Esophagus muscularis mucosa (tissue), 4 donors: ENCODE measurements at places on chromosomes 2 and 18. TPM values are rescaled to one million over a fixed set of nuclear protein-coding genes. Genes with fewer than 3 reads are reported as not detected.

- no peaks in the 10 kb centered on the region for H3K36me3 ChIP-seq
- H3K4me3 ChIP-seq: no peak overlapping the region
- H3K4me1 ChIP-seq: no peaks in the 10 kb centered on the region
- no peaks in the 10 kb centered on the region for H3K27me3 ChIP-seq
- DNase-seq: no peak
These were observed 167.4 kb downstream of the GULP1 start for GRCh38 chr2:188459061-188459460.

GRCh38 chr2:111946294-111947114 is 48.1 kb downstream of the MERTK start:
- H3K4me3 ChIP-seq: no peak overlapping the region
- H3K4me1 ChIP-seq: peaks cover 18% of the 10 kb centered on the region
- H3K36me3 ChIP-seq: no peaks in the 10 kb centered on the region
- DNase-seq: no peak
- no peaks in the 10 kb centered on the region for H3K27me3 ChIP-seq
- H3K27ac ChIP-seq: peak overlapping the region; percentile 86

DNA sequence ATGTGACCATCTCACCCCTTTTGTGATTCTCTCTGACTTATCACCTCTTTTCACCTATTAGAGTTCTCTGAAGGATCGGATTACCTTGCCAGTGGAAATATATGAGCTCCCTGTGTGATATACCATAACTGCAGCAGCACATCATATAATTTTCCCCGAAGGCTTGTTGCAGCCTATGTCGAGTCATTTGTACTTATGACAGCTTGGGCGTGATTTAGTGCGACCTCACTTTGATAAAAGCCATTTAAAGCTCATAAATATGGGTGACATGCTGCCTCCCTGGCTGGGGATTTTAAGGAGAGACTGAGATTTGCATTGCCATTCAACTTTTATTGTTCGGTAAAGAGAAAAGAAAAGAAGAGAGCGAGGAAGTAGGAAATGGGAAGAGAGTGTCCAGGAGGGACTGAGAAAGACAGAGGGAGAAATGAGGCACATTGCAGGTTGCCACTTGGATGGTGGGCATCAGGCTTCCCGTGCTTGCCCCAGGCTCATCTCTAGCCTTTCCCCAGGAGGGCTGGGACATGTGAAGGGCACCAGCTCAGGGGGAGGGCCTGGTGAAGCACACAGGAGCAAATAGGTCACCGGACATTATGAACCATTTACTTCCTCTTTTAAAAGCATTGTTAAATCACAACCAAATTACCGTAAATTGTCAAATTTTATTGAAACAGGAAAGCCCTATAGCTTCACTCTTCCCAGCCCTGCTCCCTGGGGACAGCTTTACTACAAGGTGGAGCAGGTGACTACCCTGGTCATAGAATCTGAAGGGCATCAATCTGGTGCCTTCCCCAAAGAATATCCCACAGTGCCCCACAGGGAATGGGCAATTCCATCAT is 161.3 kb downstream of the SETBP1 start:
- H3K4me1 ChIP-seq: peaks cover 40% of the 10 kb centered on the region
- H3K4me3 ChIP-seq: no peak overlapping the region
- no peaks in the 10 kb centered on the region for H3K36me3 ChIP-seq
- no peak overlapping the region for H3K27ac ChIP-seq
- DNase-seq: no peak

GRCh38 chr2:38233231-38233983 is 143.7 kb downstream of the ATL2 start:
- no peak overlapping the region for H3K4me3 ChIP-seq
- H3K4me1 ChIP-seq: peaks cover 5% of the 10 kb centered on the region
- DNase-seq: no peak
- H3K27ac ChIP-seq: no peak overlapping the region

DNA sequence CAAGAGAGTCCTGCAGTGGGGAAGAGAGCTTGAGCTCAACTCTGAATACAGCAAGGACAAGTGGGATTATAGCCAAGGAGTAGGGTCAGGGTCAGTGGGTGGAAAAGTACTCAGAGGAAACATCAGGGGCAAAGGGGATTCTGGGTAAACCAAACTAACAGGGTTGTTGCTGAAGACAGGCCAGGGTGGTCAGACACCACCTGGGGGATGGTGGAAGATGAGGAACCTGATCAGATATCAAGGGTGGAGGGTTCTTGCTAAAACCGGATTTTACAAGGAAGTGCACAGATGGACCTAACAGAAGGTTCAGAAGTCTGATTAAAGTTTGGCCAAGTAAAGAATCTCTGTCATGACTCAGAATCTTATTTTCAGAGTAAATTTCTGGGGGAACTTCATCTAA is 16.5 kb downstream of the OSBPL1A start:
- H3K36me3 ChIP-seq: peaks cover 8% of the 10 kb centered on the region
- no peaks in the 10 kb centered on the region for H3K4me1 ChIP-seq
- H3K4me3 ChIP-seq: no peak overlapping the region
- no peak overlapping the region for H3K27ac ChIP-seq
- H3K27me3 ChIP-seq: no peaks in the 10 kb centered on the region
- no peak for DNase-seq

DNA sequence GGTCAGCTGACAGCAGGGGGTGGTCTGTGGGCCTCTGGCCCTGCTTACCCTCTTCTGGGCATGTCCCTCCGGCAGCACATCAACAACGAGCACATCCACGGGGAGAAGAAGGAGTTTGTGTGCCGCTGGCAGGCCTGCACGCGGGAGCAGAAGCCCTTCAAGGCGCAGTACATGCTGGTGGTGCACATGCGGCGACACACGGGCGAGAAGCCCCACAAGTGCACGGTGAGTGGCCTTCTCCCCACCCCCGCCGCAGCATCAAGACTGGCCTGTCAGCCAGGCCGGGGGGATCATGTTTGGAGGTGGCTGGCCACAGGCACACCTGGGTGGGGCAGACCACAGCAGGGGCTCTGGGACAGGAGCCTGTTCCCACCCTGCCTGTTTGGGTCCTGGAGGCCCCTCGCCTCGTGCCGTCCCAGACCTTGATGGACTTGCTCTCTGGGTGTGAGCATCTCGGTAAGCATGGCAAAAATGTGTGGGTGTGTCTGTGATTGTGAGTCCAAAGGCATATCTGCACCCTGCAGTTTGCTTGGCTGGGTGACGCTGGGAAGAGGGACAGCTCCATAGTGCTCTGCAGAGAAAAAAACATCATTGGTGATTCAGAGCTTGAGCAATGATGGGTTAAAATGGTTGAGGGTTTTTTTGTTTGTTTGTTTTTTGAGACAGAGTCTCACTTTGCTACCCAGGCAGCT is 242.8 kb downstream of the GLI2 start:
- no peaks in the 10 kb centered on the region for H3K27me3 ChIP-seq
- H3K4me3 ChIP-seq: no peak overlapping the region
- H3K27ac ChIP-seq: no peak overlapping the region
- no peaks in the 10 kb centered on the region for H3K4me1 ChIP-seq

DNA sequence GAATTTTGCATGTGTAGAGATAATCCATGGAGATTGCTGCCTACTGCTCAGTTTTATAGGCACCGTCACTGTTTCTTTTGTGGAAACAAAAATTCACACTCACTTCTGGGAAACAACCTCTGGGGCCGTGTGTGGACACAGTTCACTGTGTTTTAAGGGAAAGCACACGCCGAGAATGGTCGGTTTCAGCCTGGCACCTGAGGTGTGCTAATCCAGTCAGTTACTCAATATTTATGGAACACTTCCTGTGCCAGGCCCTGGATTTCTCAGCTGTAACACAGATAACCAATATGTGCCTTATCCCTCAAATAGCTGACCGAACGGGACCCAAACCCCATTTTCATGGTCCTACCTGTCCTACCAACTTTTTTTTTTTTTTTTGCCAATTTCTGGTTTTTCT is 179.6 kb downstream of the MGAT5 start:
- no peak for DNase-seq
- H3K4me3 ChIP-seq: no peak overlapping the region
- peaks cover 5% of the 10 kb centered on the region for H3K36me3 ChIP-seq
- no peaks in the 10 kb centered on the region for H3K4me1 ChIP-seq
- no peak overlapping the region for H3K27ac ChIP-seq

GRCh38 chr2:222468346-222468745 is 44.0 kb downstream of the SGPP2 start:
- H3K27ac ChIP-seq: no peak overlapping the region
- peaks cover 13% of the 10 kb centered on the region for H3K4me1 ChIP-seq
- H3K27me3 ChIP-seq: no peaks in the 10 kb centered on the region
- H3K4me3 ChIP-seq: no peak overlapping the region

- H3K27me3 ChIP-seq: no peaks in the 10 kb centered on the region
- no peak overlapping the region for H3K27ac ChIP-seq
- no peak for DNase-seq
- H3K36me3 ChIP-seq: no peaks in the 10 kb centered on the region
These were observed 132.7 kb upstream of the EPC2 start for GRCh38 chr2:148511883-148512282.

GRCh38 chr2:43086451-43087221 is 139.8 kb downstream of the ZFP36L2 start:
- no peaks in the 10 kb centered on the region for H3K27me3 ChIP-seq
- no peaks in the 10 kb centered on the region for H3K36me3 ChIP-seq
- H3K4me1 ChIP-seq: peaks cover 68% of the 10 kb centered on the region
- H3K4me3 ChIP-seq: no peak overlapping the region

DNA sequence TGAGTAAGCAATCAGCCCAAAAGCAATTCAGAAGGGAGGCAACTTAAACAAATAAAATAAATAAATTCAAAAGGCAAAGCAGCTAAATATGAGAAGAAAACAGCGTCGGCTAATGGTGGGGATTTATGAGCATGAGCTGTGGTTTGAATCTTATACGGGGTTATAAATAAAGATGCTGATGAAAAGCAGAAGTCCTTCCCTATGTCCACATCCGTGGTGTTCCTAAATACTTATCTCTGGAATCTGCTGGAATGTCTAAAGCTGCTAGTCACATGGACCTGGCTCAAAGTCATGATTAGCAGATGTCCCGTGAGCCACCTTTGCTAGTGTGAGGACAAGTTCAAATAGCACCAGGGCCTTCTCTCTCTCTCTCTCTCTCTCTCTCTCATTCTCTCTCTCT is 33.8 kb downstream of the SMIM21 start:
- peaks cover 4% of the 10 kb centered on the region for H3K4me1 ChIP-seq
- peaks cover 4% of the 10 kb centered on the region for H3K27me3 ChIP-seq
- no peak for DNase-seq
- no peaks in the 10 kb centered on the region for H3K36me3 ChIP-seq

DNA sequence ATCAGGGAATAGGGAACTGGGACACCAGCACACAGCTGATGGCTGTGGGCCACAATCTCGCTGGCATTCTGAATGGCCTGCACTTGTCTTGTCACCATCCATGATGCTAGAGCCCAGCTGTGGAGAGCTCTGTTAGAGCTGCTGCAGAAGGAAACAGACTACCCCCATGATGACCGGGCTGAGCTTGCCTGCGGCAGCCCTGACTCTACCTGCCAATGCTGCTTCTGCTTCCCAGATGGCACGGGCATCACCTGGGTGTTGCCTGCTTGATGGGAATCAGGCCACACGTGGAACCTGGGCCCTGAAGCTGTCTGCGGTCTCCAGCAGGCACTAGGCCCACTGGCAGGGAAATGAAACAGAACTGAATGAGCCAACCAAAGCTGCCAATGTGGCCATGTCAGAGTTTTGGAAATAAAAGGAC is 11.2 kb upstream of the DAW1 start:
- H3K4me3 ChIP-seq: no peak overlapping the region
- H3K27ac ChIP-seq: no peak overlapping the region
- no peaks in the 10 kb centered on the region for H3K4me1 ChIP-seq
- no peaks in the 10 kb centered on the region for H3K36me3 ChIP-seq
- no peaks in the 10 kb centered on the region for H3K27me3 ChIP-seq

- no peak overlapping the region for H3K4me3 ChIP-seq
- H3K27ac ChIP-seq: no peak overlapping the region
- no peaks in the 10 kb centered on the region for H3K4me1 ChIP-seq
- no peaks in the 10 kb centered on the region for H3K36me3 ChIP-seq
- H3K27me3 ChIP-seq: no peaks in the 10 kb centered on the region
These were observed 514.2 kb upstream of the LINC00305 start for GRCh38 chr18:64663086-64663485.

GRCh38 chr2:76464310-76464709 is 753.6 kb upstream of the GCFC2 start:
- no peaks in the 10 kb centered on the region for H3K36me3 ChIP-seq
- no peaks in the 10 kb centered on the region for H3K27me3 ChIP-seq
- H3K4me1 ChIP-seq: no peaks in the 10 kb centered on the region
- no peak overlapping the region for H3K27ac ChIP-seq
- H3K4me3 ChIP-seq: no peak overlapping the region

DNA sequence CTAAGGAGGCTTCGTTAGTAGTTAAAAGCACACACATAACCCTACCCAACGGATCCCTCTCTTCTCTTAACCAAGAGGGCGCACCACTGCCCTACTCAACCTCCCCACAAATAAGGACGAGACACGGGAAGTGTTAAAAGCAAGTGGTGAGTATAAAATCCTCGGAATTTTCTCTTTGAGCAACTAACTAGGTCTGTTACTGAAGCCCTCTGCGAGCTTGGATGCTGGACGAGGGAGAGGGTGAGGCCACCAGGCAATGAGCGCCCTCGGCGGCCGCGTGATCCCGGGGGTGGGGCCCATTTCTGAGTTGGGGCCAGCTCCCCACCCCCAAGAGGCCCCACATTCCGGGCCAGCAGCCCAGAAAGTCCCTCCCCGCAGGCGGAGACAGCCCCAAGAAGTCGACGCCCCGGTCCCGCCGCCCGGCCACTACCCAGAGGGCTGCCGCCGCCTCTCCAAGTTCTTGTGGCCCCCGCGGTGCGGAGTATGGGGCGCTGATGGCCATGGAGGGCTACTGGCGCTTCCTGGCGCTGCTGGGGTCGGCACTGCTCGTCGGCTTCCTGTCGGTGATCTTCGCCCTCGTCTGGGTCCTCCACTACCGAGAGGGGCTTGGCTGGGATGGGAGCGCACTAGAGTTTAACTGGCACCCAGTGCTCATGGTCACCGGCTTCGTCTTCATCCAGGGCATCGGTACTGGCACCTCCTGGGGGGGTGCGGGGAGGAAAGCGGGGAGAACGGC is at the start of gene CYBRD1:
Gene CYBRD1 (plus strand): TSS at position 423 of the 736 bp plus-strand sequence. CDS start 72 bp downstream, at position 495.
- H3K27ac ChIP-seq: peak within 1 kb of the TSS; percentile 88
- no peaks in the 10 kb centered on the region for H3K27me3 ChIP-seq
- H3K4me1 ChIP-seq: peaks cover 28% of the 10 kb centered on the region
- DNase-seq: peak; percentile 95
- H3K36me3 ChIP-seq: no peaks in the 10 kb centered on the region
- peak within 1 kb of the TSS; percentile 84 for H3K4me3 ChIP-seq

DNA sequence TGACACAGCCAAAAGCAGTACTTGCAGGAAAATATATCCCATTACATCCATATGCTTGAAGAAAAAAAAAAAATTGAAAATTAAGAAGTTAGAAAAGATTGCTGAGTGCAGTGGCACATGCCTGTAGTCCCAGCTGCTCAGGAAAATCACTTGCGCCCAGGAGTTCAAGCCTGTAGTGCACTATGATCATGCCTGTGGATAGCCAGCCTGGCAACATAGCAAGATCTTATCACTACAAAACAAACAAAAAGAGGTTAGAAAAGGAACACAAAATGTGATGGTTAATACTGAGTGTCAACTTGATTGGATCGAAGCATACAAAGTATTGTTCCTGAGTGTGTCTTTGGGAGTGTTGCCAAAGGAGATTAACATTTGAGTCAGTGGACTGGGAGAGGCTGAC is 361.9 kb downstream of the NYAP2 start:
- peaks cover 20% of the 10 kb centered on the region for H3K4me1 ChIP-seq
- no peak overlapping the region for H3K27ac ChIP-seq
- H3K27me3 ChIP-seq: no peaks in the 10 kb centered on the region

IL1F10 gene
- total RNA-seq: not detected

MC4R gene
- 0.66 TPM for total RNA-seq

SPRED2 gene
- total RNA-seq: 17.9 TPM
